ENCODE measurements at places on chromosomes 5 and 9.

DNA sequence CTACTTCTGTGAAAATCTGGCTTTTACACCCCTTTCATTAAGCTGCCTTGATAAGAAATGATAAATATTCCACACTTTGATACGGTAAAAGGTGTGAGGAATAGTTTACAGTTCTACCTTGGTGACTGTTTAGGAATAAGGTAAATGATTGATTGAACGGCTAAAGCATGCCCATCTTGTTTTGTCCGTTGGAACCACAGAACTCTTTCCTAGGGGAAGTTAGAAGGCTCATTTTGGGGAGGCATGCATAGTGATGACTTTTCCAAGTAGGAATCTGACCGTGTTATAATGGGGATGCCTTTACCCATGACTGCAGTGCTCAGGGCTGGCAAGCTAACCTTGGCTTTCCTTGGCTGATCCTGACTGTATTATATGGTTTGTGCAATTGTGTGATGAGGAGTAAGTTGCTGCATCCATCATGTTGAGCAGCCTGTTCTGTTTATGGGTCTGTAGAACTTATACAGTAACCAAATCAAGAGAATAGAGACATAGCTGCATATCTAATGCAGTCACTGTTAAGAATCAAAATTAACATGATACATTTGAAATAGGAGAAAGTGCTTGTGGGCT lies 24.5 kb downstream of the PCSK5 start:
- no peak for DNase-seq

- DNase-seq: no peak
These were observed 62.5 kb downstream of the FXN start for GRCh38 chr9:69097923-69098593.

GRCh38 chr5:10576121-10576789 lies 12.4 kb downstream of the ANKRD33B start:
- DNase-seq: no peak

DNA sequence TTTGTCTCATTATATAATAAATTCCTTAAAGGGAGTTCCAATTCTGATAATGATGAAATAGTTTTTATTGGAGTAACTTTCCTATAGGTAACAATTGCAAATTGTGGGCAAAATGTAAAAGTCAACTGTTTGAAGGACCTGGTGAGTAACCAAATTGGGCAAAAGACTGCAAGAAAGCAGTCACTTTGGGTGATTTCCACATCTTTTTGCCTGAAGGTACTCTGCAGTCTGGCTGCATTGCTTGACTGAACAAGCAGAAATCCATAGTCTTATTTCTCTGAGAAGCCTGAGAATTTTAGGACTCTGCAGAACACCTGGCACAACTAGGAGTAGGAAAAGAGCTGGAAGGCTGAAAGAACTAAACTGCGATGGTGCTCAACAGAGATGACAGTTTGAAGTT lies 114.9 kb downstream of the HOMER1 start:
- no peak for DNase-seq

DNA sequence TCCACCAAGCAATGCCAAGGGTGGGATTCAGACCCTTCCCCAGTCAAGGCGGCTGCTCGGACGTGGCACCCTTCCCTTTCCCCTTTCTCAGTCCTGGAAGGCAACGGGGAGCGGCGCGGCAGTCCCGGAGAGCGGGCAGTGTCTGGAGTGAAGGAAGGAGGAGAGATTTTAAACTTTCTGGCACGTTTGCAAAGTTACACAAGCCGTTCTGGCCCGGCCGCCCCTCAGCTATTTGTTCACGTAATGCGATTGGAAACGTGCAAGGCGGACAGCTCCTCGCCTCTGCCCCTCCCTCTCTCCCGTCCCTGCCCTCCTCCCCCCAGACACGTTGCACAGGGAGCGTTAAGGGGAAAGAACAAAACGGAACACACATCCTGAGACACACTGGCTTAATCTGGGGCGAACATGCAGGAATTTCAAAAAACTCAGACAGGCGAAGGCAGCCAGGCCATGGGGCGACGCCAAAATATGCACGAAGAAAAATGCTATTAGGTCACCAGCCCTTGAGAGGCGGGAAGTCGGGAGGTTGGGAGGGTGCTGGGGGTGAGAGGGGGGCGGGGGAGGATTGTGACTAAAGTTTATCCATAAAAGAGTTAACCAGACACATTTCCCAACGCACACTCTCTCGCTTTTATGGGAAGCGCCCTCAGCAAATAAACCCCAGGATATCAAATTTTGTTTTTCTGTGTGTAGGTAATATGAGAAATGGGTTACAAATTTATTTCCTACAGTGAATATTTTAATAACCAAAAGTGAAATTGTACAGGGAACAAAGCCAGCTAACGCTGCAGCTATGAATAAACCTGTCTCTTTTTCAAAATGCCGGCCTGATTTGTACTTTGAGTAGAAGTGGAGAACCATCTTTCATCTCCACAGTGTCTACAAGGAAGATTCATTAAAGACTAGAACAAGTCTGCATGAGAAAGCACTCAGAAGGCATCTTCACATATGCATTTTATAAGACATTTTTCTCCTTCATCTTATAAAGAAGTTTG lies at the start of gene LOX:
Gene LOX (minus strand): TSS at position 144 of the 995 bp plus-strand sequence. CDS start 274 bp downstream, outside the sequence.
- no peak for DNase-seq

DNA sequence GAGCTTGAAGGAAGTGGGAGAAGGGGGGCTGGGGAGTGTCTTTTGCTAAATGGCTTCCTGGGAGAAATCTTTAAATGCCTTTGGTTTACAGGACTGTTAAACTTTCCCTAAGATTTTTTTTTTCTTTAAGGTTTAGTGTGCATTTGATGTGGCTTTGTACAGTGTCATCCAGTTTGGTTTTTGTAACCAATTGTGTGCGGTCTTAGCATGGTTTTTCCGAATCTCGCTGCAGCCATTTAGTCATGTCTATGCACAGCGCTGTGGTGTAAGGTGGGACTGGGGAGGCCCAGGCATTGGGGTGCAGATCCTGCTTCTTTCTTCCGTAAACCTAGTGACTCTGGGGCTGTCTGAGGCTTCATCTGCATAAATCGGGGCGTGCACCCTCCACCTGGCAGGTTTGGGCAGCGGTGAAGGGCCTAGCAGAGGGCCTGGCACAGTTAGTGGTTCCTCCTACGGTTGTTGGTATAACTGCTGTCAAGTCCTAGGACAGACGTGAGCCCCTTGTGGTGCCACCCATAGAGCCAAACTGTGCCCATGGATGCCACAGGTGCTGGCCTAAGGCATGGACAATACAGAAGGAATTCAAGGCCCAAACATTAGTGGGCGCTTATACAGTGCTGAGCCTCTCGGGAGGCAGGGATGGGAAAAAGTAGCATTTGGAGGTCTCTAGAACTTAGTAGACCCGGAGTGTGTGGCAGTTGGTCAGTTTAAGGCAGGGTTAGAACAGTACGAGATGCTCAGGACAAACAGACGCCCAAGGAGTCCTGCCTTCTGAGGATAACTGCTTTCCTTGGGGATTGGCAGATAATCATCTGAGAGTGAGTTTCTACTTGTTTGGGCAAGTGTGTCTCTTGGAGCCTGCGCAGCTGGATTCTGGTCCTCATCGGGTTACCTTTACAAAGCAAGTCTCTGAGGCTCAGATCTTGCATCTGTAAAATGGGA lies 1.5 kb downstream of the PRRC2B start:
- DNase-seq: peak; percentile 73

DNA sequence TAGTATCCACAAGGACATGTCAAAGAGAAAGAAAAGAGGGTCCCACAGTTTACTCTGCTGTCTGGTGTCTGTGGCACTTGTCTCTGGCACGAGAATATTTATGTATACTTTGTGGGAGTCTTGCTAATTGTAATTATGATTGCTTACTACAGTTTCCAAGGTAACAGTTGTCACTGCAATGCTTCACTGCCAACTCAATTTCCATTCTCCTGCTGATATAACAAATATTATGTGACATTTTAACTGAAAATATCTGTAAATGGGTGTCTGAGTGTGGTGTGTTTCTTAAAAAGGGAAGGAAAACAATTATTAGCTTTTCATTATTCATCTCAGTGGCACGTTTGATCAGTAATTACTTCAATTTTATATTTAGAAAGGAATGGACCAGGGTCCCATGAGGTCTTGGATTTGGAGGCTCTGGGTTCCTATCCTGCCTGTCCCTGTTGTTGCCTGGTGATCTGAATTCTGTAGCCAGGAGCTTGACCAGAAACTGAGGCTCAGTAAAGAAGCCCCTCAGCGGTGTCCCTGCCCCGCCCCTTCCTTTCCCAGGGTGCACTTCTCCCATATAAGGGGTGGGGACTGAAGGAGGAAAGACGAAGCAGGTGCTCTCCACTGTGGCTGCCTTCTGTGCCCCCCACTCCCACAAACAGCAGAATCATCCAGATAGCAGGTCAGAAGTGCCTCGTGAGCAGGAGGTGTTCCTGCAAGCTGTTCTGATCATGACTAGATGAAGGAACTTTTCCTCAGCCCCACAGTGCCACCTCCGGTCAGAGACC lies 137.3 kb upstream of the KIF2A start:
- no peak for DNase-seq

- no peak for DNase-seq
These were observed 8.9 kb downstream of the LCN1 start for GRCh38 chr9:135530146-135530545.

DNA sequence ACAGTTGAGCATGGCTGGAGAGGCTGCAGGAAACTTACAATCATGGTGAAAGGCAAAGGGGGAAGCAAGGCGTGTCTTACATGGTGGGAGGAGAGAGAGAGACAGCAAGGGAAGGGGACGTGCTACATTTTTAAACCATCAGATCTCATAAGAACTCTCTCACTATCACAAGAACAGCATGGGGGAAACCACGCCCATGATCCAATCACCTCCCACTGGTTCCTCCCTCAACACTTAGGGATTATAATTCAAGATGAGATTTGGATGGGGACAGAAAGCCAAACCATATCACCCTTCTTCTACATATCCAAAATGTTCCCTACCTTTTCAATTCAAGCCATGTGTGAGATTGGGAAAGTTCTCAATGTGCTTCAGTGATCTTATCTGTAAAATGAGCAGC lies 22.9 kb upstream of the GLRX start:
- DNase-seq: no peak

DNA sequence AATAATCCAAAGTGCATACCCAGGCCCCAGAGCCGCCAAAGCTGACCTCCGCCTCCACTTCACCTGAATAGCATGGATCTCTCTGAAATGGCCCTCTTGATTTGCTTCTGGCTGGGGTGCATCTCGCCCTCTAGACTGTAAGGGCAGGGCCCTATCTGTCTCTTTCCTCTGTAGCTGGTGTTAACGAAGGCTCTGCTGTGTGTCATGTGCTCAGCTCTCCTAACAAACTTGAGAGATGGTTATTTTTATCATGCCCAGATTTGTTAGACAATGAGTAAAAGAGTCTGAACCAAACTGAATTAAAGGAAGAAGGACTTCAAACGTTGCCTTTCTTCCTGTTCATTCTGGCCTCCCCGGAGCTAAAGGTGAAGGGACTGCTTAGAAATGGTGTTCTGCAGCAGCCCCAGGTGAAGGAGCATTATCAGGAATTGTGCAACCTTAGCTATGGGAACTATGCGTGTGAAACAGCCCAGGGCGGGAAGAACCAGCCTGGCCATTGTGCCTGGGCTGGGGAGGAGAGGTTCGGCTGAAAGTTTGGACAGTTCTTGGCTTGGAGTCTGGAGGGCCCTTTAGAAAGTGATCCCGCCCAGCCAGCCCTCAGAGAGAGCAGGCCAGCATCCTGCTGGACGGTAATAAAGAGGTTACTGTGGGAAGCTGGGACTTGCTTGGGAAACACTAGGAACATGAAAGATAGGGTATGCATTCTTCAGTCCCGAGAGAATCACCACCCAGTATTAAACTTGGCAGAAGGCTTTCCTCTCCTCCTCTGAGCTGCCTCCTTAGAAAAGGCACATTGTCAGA lies 73.5 kb downstream of the WWC1 start:
- DNase-seq: no peak

- no peak for DNase-seq
These were observed 22.2 kb upstream of the CEP78 start for GRCh38 chr9:78213712-78214111.

GRCh38 chr5:97019435-97020117 lies 83.7 kb downstream of the LNPEP start:
- no peak for DNase-seq

GRCh38 chr9:121210536-121210935 lies 8.9 kb upstream of the RAB14 start:
- DNase-seq: no peak

DNA sequence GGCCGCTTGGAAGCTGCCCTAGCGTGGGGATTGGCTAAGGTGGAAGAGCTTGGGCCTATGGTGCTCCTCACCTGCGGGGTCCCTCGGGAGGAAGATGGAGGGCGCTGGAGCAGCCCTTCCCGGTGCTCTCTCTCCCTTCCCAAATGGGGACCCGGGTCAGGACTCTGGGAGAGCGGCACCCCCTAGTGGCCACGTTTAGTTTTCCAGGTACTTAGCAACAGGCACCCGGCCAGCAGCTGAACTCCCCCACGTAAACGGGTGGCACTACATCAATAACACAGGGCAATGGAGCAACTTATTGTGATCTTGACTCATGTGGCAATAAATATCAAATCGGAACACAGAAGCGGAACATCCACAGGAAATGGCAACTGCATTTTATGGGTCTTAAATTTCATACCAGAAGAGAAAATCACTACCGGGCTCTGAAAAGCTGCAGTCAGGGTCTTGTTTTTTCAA lies 316.6 kb downstream of the AGTPBP1 start:
- no peak for DNase-seq

- no peak for DNase-seq
These were observed 1496.1 kb upstream of the C9orf72 start for GRCh38 chr9:29069376-29069775.

DNA sequence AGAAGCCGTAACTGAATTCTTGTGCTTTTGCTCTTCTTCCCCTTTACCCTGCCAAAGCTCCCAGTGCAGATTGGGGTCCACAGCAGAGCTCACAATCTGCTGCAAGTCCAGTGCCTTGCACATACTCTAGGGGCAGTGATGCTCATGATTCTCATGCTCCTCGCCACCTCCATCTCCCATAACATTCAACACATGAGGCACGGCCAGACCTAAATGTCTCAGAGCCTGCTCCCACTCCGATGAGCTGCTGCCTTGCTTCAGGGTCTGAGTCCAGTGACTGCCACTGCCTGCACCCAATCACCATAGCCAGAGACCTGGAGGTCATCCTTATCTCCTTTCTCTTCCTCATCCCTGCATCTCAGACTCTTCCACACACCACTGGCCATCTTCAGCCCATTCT lies 10.5 kb downstream of the CSF1R start:
- no peak for DNase-seq

- no peak for DNase-seq
These were observed 23.5 kb upstream of the SAP30L start for GRCh38 chr5:154422298-154422697.

DNA sequence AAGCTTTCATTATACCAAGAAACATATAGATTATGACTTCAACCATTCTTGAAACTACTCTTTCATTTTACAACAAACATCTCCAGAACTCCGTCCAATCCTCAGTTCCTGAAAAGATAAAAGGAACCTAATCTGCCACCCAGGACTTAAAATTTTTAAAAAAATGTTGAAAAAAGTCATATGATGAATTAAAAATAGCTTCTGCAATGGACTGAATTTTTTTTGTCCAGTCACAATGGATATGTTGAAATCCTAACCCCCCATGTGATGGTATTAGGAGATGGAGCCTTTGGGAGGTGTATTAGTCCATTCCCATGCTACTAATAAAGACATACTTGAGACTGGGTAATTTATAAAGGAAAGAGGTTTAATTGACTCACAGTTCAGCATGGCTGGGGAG lies 2.7 kb upstream of the ALDH1A1 start:
- DNase-seq: no peak

Data from activated naive CD4-positive, alpha-beta T cell treated with anti-CD3 and anti-CD28 coated beads, Interleukin-2, amount 50 U/mL, for 16 hours (primary cell).